ENCODE measurements at places on chromosomes 7 and 10.

DNA sequence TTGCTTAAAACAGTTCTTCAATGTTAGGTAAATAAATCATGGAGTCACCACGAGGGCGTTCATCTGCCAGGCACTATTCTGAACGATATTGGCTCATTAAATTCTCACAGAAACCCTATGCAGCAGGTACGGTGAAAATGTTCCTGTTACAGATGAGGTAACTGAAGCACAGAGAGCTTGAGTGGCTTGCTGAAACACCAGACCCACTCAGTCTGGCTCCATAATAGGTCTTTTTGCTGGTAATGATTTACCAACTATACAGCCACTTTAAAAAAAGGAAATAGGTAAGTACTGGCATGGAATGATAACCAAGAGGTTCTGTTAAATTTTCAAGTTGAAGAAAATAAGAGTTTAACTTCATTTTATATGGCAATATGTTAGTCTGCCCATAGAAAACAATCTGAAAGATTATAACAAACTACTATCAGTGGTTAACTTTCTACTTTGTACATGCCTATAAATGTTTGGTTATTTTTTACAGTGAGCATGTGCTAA is 1.3 kb upstream of the TM9SF3 start:
- H3K4me3 ChIP-seq, result no peak overlapping the region
- H3K4me1 ChIP-seq, result peaks cover 22% of the 10 kb centered on the region
- H3K27me3 ChIP-seq, result peaks cover 18% of the 10 kb centered on the region
- DNase-seq, result peak; percentile 61
- peaks cover 8% of the 10 kb centered on the region for H3K36me3 ChIP-seq

DNA sequence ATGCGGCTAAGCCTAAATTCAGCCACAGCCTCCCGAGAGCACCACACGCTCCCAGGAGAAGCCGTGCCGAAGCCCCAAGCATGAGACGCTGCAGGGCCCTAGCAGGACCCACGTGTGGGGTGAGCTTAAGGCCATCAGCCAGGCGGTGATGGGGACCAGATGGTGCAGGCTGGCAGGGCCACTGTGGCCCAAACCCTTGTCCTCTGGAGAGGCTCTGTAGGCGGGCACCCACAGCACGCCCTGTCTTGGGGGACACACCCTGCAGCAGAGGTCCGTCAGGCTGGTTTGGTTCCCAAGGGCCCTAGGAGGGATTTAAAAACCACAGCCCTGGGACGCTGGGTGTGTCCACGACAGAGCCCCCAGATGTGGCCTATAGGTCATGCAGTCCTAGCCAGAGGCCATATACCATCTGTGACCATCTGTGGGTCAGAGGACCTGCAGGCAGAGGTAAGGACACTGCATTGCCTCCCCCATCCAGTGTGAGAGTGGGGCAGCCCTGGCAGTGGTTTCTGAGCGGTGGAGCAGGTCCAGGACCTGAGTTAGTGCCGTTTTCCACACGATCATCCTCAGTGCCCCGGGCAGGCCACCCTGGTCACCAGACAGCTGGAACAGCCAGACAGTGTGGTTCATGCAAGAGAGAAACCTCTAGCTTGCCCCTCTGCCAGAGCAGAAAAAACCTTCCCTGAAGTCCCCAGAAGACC is 39.6 kb upstream of the INPP5A start:
- H3K36me3 ChIP-seq, result no peaks in the 10 kb centered on the region
- H3K4me1 ChIP-seq, result no peaks in the 10 kb centered on the region
- no peak overlapping the region for H3K27ac ChIP-seq
- no peak overlapping the region for H3K4me3 ChIP-seq
- H3K27me3 ChIP-seq, result peaks cover 8% of the 10 kb centered on the region
- no peak for DNase-seq

DNA sequence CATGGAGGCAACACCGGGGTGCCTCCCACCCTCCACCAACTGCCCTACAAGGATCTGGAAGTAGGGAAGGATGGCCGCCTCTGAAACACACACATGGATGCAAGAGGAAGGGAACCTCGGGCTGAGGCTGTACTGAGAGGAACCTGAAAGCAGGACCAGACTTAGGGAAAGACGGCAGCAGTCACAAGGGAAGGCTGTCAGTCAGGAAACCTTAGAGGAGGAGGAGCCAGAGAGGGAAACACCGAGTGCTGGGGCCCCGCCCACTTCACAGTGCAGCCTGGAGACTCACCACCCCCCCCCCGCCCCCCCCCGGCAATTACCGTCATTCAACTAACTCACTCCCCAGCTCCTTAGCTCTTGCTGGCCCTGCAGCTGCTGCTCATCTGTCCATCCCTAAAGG is 2.5 kb downstream of the CYREN start:
- peaks cover 53% of the 10 kb centered on the region for H3K36me3 ChIP-seq
- H3K27ac ChIP-seq, result peak overlapping the region; percentile 95
- H3K4me3 ChIP-seq, result peak overlapping the region; percentile 47
- DNase-seq, result peak; percentile 69
- H3K27me3 ChIP-seq, result no peaks in the 10 kb centered on the region
- H3K4me1 ChIP-seq, result peaks cover 46% of the 10 kb centered on the region

DNA sequence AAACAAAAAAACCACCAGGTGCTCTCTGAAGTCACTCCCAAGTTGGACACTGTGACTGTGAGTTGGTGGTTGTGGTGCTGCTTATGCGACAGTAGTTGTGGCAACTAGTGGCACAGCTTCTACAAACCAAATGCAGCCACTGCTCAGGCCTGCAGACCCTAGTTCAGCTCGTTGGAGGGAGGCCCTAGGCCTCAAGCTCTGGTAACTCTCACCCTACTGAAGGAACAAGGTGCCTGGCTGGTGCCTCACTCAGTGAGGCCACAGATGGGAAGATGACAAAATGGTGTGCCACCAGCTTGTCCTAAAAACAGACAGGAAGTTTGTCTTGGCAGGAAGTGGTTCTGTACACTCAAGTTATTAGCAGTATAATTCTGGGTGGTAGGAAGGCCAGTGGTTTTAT is 45.3 kb upstream of the RAPGEF5 start:
- H3K27me3 ChIP-seq, result peaks cover 4% of the 10 kb centered on the region
- H3K36me3 ChIP-seq, result no peaks in the 10 kb centered on the region
- H3K4me1 ChIP-seq, result peaks cover 4% of the 10 kb centered on the region

GRCh38 chr10:102511583-102512274 is 8.0 kb downstream of the SUFU start:
- peaks cover 23% of the 10 kb centered on the region for H3K4me1 ChIP-seq
- H3K36me3 ChIP-seq, result peaks cover 22% of the 10 kb centered on the region
- H3K27me3 ChIP-seq, result no peaks in the 10 kb centered on the region
- no peak for DNase-seq
- no peak overlapping the region for H3K4me3 ChIP-seq
- H3K27ac ChIP-seq, result peak overlapping the region; percentile 21

GRCh38 chr10:97889461-97890265 is 40.0 kb downstream of the GOLGA7B start:
- H3K27me3 ChIP-seq, result peaks cover 5% of the 10 kb centered on the region
- DNase-seq, result no peak
- no peak overlapping the region for H3K4me3 ChIP-seq
- H3K36me3 ChIP-seq, result no peaks in the 10 kb centered on the region

GRCh38 chr7:28132959-28133870 is 47.4 kb downstream of the JAZF1 start:
- no peak overlapping the region for H3K4me3 ChIP-seq
- no peak for DNase-seq
- H3K36me3 ChIP-seq, result no peaks in the 10 kb centered on the region
- no peak overlapping the region for H3K27ac ChIP-seq

DNA sequence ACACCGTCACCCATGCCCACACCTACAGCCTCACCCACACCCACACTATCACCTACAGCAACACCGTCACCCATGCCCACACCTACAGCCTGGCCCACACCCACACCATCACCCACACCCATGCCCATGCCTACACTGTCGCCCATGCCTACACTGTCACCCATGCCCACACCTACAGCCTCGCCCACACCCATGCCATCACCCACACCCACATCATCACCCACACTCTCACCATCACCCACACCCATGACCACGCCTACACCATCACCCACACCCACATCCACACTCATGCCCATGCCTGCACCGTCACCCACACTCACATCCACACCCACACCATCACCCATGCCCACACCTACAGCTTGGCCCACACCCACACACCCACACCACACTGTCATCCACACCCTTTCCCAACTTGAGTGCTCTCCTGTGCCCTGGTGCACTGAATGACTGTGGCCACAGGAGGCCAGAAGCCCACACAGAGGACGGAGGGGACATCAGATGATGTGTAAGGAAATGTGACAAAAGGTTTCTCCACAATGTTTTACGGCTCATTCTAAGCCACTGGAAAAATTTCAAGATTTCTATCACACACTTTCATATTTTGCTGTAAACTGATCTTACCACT is 153.3 kb downstream of the WDR37 start:
- no peaks in the 10 kb centered on the region for H3K4me1 ChIP-seq
- no peaks in the 10 kb centered on the region for H3K27me3 ChIP-seq
- H3K4me3 ChIP-seq, result no peak overlapping the region
- H3K36me3 ChIP-seq, result no peaks in the 10 kb centered on the region
- DNase-seq, result no peak
- no peak overlapping the region for H3K27ac ChIP-seq

DNA sequence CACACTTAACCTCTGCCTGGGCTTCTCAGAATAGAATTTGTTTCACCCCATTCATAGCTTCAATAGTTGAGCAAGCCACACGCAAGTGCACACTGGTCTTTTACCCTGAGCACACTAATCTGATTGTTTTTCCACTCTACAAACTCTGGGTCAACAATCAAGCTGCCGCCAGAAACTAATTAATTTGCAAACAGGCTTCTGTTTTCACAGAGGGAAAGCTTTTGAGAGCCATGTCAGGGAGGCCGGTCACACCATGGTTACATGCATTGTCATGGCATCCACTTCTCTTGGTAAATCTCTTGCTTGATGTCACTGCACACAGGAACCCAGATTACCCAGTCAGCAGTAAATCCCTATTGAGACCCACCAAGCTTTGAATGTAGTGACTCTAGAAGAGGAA is 154.2 kb downstream of the SEMA3A start:
- H3K4me3 ChIP-seq, result no peak overlapping the region
- H3K27ac ChIP-seq, result no peak overlapping the region
- H3K27me3 ChIP-seq, result peaks cover 2% of the 10 kb centered on the region
- H3K36me3 ChIP-seq, result no peaks in the 10 kb centered on the region
- no peak for DNase-seq

- no peaks in the 10 kb centered on the region for H3K36me3 ChIP-seq
- H3K4me3 ChIP-seq, result no peak overlapping the region
- no peak for DNase-seq
- no peaks in the 10 kb centered on the region for H3K4me1 ChIP-seq
- H3K27ac ChIP-seq, result no peak overlapping the region
- H3K27me3 ChIP-seq, result peaks cover 16% of the 10 kb centered on the region
These were observed 103.3 kb downstream of the CFAP58 start for GRCh38 chr10:104456802-104457542.

DNA sequence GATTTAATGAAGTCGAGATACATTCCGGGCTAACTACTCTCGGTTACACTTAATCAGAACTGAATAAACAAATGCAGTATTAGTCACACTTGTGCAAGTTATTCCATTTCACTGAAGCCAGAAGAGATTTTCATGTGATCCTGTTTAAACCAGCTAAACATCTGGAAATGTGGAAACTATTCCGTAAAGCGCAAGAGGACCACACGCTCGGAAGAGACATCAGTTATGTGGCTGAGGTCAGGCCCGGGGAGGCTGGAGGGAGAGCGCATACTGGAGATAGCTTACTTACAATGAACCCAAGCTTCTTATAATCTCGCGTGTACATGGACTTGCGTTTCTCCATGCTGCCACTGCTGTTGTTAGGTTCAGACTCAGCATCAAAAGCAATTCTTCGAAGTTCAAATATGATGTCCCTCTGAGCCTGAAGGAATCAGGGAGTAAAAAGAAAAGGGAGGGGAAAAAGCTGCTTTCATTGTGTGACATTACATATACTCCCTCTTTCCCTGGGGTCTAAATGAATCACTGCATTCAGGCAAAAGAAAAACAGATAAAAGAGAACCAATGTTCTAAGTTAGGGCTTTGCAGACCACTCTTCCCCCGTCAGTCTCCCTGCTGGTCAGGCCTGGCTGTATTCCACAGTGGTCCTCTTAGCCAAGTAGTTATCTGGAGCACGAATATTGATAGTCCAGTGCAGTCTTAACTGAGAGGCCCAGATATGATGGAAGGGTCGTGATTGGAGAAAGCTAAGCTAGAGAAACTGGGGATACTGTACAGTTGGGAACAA is 237.4 kb downstream of the ELMO1 start:
- DNase-seq, result no peak
- no peak overlapping the region for H3K27ac ChIP-seq
- H3K4me1 ChIP-seq, result peaks cover 16% of the 10 kb centered on the region
- H3K4me3 ChIP-seq, result no peak overlapping the region
- H3K36me3 ChIP-seq, result peaks cover 61% of the 10 kb centered on the region
- no peaks in the 10 kb centered on the region for H3K27me3 ChIP-seq

- no peak for DNase-seq
- H3K4me1 ChIP-seq, result no peaks in the 10 kb centered on the region
- H3K36me3 ChIP-seq, result no peaks in the 10 kb centered on the region
- H3K4me3 ChIP-seq, result no peak overlapping the region
- H3K27ac ChIP-seq, result no peak overlapping the region
- H3K27me3 ChIP-seq, result no peaks in the 10 kb centered on the region
These were observed 56.1 kb downstream of the FEZF1 start for GRCh38 chr7:122248472-122248871.

DNA sequence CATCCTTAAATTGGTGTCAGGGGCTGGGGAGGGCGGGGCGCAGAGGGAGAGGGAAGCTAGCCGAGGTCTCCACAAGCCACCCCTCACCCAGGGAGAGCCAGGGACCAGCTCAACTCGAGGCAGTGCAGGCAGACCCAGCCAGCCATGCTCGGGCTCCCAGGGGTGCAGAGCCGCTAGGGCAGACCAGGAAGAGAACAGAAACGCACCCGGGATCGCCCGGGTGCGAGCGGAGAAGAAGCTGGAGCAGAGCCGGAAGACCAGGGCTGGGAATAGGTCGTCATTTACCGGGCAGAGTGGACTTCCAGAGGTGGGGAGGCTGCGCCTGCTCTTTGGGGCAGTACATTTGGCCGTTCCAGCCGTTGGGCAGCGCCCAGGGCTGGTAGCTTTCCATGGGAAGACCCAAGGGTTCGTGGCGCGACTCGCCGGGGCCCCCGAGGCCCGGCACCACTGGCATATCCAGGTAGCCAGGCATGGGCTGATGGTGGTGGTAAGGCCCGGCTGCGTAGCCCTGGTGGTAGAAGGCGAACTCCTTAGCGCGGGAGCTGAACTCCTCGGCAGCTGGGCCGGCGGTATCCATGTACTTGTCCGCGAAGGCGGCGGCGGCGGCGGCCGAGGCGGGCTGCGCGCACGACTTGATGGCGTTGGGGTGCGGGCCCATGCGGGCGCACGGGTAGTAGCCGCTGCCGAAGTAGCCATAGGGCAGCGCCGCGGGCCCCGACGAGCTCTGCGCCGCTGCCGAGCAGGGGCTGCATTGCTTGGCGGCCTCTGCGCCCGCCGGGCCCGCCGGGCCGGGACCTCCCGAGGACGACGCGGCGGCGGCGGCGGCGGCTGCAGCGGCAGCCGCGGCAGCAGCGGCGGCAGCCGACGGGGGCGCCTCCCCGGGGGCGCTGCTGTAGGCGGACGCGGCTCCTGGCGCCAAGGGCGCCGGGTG is 755 bp downstream of the HOXA13 start:
- peaks cover 11% of the 10 kb centered on the region for H3K4me1 ChIP-seq
- peak overlapping the region; percentile 78 for H3K27ac ChIP-seq
- peaks cover 80% of the 10 kb centered on the region for H3K27me3 ChIP-seq
- peak; percentile 60 for DNase-seq
- H3K4me3 ChIP-seq, result peak overlapping the region; percentile 44

- no peak for DNase-seq
- no peaks in the 10 kb centered on the region for H3K27me3 ChIP-seq
- H3K36me3 ChIP-seq, result no peaks in the 10 kb centered on the region
- H3K27ac ChIP-seq, result no peak overlapping the region
These were observed 356.3 kb upstream of the GALNT17 start for GRCh38 chr7:70775570-70776156.

GRCh38 chr7:98120559-98120958 is 13.9 kb downstream of the LMTK2 start:
- H3K27me3 ChIP-seq, result no peaks in the 10 kb centered on the region
- no peak overlapping the region for H3K4me3 ChIP-seq
- H3K4me1 ChIP-seq, result peaks cover 4% of the 10 kb centered on the region
- H3K27ac ChIP-seq, result no peak overlapping the region
- peaks cover 2% of the 10 kb centered on the region for H3K36me3 ChIP-seq
